GM12864 (cell line): ENCODE measurements at places on chromosomes 6 and 20.

DNA sequence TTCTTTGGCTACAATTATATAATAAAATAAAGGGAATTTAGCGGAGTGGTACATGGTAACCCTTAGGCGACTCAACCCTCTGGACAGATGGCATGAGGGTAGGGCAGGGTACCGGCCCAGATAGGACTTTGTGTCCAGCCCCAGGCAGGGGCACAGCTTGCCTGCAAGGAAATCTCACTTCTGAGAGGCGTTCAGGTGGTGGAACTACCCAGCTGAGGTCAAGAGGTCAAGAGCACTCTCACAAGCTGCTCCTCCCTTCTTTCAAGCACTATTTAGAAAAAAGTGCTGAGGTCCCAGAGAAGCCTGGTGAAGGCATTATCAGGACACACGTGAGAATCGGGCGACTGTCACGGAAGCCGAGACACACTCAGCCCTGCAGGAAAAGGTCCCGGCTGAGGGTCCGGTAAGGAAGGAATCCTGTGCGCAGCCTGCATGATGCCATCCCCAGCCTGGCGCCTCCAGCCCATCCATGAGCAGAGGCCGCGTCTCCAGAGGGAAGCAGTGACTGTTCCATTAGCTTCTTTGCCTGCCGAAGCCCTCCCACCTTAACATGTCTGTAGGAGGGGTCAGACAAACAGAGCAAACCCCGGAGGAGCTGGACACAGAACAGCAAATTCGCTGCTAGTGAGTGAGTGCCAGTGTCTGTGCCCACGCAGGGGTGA lies 54.8 kb downstream of the WDR27 start:
- DNase-seq, result no peak

DNA sequence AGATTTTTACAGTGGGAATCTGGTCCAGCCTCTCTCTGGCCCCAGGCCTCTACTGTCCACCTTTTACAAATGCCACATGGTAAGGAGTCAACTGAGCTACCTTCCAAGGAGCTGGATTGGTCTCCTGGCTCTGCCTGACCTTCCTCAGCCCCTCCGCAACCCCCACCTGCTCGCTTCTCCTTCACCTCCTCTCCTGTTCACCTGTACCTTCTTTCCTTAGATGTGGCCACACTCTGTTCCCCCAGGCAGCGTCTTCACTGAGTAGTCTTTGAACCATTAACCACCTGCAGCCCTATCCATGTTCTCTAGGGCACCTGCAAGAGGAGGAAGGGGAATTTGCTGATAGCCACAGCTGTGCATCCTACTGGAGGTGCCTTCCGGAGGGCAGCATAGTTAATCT lies 55.3 kb upstream of the DDR1 start:
- no peak for DNase-seq

DNA sequence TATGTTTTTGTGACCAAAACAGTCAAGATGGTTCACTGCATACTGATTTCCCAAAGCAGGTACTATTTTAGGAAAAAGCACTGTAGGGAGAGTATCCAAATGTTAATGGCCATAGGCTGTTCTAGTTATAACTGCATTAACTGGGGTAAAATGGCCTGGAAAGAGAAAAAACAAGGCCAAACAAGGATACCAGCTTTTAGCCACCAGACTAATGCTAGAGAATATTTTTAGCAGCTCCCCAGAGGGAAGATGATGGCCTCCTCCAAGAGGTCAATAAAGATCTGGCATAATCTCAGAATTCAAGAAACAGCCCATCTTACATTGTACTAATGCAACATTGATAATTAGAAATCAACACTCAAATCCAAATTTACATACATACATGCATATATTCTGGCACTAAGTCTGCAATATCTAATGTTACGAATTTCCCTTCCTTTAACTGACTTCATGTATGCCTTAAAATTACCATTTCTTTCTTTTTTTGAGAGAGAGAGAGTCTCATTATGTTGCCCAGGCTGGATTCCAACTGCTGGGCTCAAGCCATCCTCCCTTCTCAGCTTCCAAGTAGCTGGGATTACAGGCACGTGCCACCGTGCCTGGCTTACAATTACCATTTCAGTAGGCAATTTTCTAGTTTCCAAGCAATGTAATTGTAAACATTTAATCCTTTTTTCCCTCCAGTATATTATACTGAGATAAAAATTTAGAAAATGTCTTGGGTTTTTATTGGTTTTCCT lies 9.3 kb downstream of the COX7A2 start:
- DNase-seq, result no peak

DNA sequence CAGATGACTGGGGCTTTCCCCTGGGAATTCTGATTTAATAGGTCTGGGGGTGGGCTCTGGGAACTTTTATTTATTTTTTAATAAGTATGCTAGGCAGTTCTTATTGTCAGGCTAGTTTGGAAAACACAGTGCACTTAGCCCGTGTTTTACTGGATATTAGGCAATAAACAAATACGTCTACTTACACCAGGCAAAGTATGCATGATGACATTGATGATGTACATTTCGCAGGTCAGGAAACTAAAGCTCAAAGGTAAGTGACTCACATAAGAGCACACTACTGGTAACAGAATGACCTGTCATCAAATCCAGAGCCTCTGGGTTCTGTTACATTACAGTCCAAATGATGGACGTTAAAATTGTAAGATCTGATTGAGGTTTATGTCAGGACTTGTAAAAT lies 144.4 kb upstream of the EXOC2 start:
- no peak for DNase-seq

GRCh38 chr20:50019466-50020256 lies 36.9 kb downstream of the SNAI1 start:
- no peak for DNase-seq

GRCh38 chr6:105746130-105746505 lies 340.0 kb upstream of the PRDM1 start:
- DNase-seq, result no peak

DNA sequence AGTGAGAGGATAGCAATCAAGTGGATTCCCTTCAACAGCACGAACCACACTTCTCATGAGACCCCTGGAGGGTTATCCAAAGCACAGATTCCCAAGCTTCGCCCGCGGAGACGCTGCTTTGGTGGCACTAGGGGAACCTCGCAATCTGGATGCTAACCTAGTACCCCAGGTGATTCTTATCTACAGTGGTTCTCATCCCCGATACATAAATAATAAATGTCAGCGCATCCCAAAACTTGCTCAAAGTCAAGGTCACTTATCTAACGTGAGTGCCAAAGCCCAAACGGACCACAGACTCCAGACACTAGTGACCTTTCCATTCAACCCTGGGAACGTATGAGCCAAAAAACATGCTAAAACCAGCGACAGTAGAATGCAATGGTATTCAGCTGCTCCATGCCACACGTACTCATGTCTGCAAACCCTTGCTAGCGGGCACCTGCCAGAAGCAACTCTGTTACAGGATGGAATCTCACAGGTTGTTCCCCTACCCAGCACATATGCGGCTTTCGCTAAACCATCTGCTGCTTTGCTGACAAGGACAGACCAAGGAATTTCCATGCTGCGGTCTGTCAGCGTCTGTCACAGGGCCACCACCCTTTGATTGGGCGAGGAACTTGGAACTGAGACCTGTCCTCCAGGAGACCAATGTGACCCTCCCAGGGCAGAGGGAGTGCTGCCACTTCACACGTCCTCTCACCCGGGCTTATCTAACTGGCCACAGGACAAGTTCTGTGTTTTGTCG lies 16.8 kb downstream of the MYLK4 start:
- DNase-seq, result no peak

DNA sequence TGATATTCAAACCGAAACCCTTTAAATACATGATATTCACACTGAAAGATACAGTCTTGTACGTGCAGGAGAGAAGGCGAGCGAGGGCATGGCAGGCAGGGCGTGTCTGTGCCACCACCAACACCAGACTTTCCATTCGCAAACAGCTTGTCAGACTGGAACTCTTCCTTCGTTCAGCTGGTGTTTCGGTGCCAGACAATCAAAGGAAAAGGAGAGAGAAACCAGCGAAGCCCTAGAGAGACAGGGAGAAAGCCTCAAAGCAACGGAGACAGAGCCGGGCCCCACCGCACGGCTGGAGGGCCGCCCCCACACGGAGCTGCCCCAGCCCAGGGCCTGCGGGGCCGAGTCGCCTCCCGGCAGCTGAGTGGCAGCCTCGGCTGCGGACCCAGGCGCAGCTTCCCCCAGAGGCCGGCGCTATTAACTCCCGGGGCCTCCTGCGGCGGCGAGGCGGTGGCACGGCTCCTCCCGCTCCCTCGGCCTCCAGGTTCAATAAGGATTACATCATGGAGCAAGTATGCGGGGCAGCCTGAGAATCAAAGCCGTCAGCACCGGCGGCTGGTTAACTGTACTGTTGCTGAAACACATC lies 32.1 kb upstream of the NR2E1 start:
- no peak for DNase-seq

DNA sequence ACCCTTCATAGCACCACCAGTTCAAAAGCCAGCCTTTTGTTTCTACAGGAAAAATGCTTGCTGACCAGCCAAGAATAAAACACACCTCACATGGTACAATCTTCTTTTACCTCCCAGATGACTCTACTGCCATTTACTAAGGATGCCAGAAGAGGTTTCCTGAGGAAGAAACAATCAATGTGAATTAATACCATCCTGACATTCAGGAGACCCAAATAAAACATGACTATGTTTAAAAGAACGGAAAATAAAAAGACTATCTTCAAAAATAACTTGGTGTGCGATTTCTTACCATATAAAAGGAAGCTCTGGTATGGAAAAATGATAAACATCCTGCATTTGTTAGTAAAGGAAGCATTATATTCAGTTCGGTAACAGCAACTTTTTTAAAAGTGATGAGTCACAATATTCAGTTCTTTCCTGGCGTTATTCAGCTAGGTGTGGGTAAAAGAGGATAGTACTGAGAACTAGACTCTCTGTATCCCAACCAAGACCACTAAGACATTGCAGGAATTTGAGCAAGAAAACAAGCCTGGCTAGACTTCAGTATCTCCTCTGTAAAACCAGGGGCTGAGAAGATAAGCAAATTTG lies 16.3 kb downstream of the COL21A1 start:
- no peak for DNase-seq

GRCh38 chr6:167116109-167116837 lies 6.6 kb upstream of the CCR6 start:
- DNase-seq, result no peak
